H9 (cell line): ENCODE measurements at places on chromosomes 16 and 17. TPM values are rescaled to one million over a fixed set of nuclear protein-coding genes. Genes with fewer than 3 reads are reported as not detected.

GRCh38 chr17:50430821-50431618 is 5.0 kb downstream of the ACSF2 start:
- no peak for DNase-seq

SLC5A2 gene
- 0.52 and 1.3 TPM in 2 replicates for total RNA-seq

GRCh38 chr17:72397687-72398086 is 276.9 kb downstream of the SOX9 start:
- no peak for DNase-seq

DNA sequence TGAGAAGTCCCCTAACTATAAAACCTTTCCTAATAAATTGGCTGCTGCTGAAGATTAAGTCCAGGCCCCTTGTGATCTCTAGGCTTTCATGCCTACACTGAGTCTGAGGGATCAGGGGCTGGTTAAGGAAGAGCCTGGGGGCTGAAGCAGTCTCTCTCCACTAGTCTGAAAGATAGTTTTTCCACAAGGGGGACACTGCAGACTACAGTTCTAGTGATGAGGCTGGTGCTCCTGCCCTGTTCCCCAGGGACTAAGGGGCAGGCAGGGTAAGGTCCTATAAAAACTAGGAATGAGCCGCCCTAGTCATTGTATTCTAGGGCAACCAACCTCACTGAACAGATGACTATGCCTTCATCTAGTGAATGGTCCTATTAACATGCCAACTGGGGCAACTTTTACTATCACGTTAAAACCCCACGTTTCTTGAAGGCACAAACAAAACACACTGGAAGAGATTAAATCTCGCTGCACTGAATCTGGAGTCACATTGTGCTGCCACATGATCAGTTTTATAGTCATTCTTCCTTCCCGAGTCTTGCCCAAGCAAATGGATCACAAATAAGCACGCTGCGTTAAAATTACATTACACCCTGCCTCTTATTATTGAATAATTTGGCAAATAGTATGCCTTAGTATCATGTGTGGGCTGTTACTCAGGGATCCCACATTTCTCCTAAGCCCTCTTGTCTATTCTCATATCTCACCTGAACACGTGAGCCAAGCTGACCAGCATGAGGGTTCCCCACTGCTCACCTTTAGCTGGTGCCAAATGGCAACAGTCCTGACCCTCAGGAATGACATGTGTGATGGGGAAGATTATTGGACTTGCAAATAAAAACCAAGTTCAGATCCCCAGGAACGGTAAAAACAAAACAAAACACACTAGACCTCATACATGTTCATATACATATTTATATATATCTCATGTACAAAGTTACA is 95.4 kb upstream of the TOB1 start:
- no peak for DNase-seq

DNA sequence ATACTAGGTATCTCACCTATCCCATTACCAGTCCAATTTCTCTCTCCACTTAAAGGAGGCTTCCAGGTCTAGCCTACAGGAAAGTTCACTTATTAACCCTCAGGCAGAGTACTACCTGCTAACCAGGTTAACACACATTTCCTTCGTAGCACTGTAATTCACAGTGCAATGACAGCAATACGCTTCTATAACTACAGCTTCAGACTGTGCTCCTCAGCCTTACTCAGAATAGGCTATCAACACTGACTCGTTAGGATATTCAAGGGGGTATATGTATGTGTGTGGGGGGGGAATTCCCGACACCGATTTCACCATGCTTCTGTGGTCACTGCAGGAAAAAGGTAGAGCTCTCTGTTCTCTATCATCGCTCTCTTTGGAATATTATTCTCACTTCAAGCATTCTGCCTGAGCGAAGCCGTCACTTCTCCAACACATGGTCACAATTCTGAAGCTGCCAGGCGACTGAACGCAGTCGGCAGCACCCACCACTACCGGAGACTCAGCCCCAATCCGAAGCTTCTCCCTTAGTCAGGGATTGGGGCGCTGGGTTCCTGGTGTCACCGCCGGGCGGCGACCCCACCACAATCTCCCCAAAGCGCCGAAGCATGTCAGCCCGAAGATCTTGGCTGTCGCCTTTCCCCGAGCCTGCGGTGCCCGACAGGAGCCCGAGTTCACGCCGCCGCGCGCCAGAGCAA is 618 bp downstream of the GGA3 start:
- no peak for DNase-seq

IGSF6 gene
- total RNA-seq = not detected in 2 replicates

GRCh38 chr16:67746846-67747245 is 27.7 kb upstream of the GFOD2 start:
- no peak for DNase-seq

GRCh38 chr17:3803308-3803640 is 2.3 kb upstream of the ITGAE start:
- no peak for DNase-seq

GRCh38 chr17:16877099-16877498 is 94.8 kb downstream of the TNFRSF13B start:
- no peak for DNase-seq

C16orf74 gene
- 4.9 and 5.6 TPM in 2 replicates for total RNA-seq

CRK gene
- total RNA-seq = 58.9 and 60.5 TPM in 2 replicates

DNA sequence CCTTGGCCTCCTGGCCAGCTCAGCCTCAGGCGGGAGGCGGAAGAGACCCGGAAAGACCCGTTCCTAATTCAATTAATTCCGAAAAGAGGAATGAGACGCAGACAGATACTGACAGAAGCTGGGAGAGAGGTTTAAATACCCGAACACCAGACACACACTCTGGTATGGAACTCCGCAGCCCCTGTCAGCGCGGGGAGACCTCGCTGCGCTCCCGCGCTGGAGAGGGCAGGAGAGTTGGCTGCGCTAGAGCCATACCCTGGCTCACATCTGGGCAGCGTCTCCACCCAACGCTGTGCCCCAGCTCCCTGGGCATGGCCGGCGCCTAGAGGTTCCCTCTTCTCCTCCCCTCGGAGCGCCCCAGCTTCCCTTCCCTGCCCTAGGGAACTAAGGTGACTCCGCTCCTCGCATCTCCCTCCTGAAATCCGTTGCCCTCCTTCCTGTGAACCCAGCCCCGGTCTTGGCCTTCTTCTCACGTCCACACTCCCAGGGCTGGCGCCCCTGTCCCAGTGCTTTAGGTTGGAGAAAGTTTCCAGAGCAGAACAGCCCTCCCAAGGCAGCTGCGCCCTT is 8.0 kb downstream of the NEUROD2 start:
- DNase-seq = no peak

DNA sequence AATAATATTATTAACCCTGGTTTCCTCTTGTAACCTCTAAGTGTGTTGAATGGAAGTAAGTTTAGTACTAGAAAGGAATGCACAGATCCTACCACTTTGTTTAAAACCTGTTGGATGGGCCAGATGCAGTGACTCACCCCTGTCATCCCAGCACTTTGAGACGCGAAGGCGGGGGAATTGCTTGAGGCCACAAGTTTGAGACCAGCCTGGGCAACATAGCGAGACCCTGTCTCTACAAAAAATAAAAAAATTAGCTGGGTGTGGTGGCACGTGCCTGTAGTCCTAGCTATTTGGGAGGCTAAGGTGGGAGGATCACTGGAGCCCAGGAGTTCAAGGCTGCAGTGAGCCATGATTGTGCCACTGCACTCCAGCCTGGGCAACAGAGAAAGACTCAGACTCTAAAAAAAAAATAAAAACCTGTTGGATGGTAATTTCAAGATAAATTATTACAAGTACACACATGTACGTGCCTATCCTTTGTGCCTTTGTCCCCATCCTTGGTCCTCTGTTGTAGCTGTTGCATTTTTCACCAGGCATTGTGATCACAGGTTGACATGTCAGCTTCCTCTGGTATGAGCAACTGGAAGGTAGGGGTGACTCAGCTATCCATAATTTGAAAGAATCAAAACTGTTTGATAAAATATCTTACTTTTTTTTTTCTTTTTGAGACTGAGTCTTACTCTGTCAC is 30.7 kb upstream of the METTL9 start:
- no peak for DNase-seq

DNA sequence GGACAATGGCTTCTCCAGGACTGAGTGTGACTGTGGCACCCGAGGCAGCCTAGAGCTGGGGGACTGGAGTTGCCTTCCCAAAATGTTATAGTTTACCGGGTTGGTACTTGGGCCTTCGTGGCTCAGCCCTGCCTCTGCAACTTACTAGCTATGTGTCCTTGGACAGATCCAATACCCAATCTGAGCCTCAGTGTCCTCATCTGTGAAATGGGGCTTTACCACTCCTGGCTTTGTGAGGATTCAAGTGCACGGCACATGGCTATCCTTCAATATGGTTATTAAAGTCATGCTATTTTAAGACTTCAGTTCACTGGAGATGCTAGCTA is 9.6 kb downstream of the IRX5 start:
- DNase-seq = no peak

- DNase-seq = no peak
Observed at GRCh38 chr17:64747938-64748540, 85.9 kb upstream of the SMURF2 start.

RETREG3 gene
- total RNA-seq = 47.3 and 51.1 TPM in 2 replicates

STXBP4 gene
- total RNA-seq = 14.8 and 16.5 TPM in 2 replicates

CHST4 gene
- 5.9 and 6.8 TPM in 2 replicates for total RNA-seq

PDPK1 gene
- total RNA-seq = 32.8 and 34.0 TPM in 2 replicates

DNA sequence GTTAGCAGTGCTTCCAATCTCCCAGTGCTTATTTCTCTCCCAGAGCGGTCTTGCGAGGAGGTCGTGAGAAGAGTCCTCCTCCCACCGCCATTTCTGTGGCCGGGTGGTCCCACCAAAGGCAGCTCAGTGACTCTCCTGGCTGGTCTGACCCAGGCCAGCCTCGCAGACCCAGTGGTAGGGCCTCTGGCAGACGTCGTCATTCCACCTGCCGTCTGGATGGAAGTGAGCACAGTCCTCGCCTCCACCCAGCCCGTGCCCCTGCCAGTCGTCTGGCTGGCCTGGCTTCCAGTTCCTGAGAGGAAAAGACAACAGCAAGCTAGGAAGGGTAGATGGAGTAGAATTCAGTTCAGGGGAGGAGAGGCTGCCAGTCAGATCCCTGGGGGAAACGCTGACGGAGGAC is 5.1 kb downstream of the CLEC10A start:
- no peak for DNase-seq

- DNase-seq = no peak
Observed at GRCh38 chr17:57481910-57482391, 225.6 kb downstream of the MSI2 start.

DNA sequence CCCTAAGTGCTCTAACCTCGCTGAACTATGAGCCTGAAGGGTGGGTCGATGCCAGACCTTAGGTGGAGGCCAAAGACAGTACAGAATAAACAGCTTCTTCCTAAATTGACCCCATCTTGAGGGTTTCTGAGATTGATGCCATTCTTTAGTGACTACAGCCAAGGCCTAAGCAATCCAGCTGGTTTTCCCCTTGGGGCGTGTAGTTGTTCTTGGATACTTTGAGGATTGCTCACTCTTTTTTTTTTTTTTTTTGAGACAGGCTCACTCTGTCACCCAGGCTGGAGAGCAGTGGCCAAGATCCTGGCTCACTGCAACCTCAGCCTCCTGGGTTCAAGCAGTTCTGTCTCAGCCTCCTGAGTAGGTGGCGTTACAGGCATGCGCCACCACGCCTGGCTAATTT is 2.0 kb downstream of the OVCA2 start:
- no peak for DNase-seq

GRCh38 chr17:1260086-1260769 is 10.0 kb upstream of the BHLHA9 start:
- no peak for DNase-seq

CASKIN1 gene
- total RNA-seq = 7.9 and 9.3 TPM in 2 replicates

KCNJ2 gene
- total RNA-seq = 0.15 and 0.29 TPM in 2 replicates

MT1G gene
- total RNA-seq = 23.4 and 26.2 TPM in 2 replicates

NPTX1 gene
- total RNA-seq = 20.5 and 20.8 TPM in 2 replicates

DNA sequence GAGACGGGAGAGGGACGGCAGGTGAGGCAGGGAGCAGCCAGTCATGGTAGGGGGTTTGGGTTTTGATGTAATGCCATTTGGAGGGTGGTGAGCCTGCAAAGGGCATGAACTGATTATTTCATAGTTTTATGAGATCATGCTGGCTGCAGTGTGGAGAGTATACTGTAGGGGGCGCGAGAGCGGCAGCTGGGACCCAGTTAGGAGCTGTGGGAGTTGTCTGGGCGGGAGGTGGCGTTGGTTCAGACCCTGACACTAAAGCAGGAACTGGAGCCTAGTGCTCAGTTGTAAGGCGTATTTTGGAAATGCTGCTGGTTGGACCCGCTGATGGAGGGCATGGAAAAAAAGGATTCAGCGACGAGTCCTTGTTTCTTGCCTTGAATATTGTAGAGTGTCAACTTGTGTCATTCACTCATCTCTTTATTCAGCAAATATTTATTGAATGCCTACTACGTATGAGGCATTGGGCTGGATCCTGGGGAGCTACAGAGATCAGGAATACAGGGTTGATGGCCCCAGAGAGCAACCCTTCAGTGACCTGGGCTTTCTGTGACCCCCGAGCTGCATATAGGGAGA is 23.7 kb upstream of the KDM8 start:
- DNase-seq = peak; percentile 89
